ENCODE measurements at places on chromosomes 5 and 9.

- DNase-seq, result no peak
Observed at GRCh38 chr5:131589510-131590348, 45.3 kb downstream of the RAPGEF6 start.

DNA sequence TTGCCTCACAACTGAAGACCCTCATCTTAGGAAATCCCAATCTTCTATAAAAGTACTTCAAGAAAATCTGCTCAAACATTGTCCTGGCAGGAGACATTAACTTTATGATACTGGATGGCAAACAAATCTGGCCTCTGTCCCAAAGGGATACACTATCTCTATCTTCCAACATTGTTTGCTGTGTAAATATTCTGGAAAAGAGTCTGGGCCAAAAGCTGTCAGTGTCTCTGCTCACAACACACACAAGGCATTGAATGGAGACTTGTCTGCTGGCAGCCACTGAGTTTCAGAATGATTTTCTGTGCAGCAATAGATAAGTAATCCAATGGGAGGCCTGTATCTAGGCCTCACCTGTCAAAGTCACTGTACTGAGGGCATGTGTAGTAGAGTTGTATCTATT lies 471.1 kb downstream of the DMAC1 start:
- DNase-seq, result no peak

GRCh38 chr5:25688156-25688555 lies 1043.4 kb upstream of the CDH10 start:
- DNase-seq, result no peak

DNA sequence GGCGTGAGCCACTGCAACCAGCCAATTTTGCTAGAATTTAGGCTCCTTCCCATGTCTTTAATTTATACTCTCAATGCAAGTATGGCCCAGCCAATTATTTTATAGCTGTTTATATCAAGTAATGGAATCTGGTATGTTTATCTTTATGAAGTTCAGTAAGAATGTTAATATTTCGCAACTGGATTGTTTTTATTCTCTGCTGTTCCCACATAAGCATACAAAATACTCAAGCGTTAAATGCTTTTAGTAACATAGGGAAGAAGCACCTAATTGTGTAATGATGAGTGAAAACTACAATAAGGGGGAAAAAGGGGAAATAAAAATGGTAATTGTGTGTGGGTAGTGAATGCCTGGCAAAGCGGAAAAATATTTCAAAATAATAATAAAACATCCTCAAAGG lies 21.3 kb downstream of the PWWP2A start:
- no peak for DNase-seq

- DNase-seq, result no peak
Observed at GRCh38 chr5:107285772-107286171, 385.0 kb downstream of the EFNA5 start.

- no peak for DNase-seq
Observed at GRCh38 chr5:82257729-82258128, 20.4 kb downstream of the RPS23 start.

- DNase-seq, result no peak
Observed at GRCh38 chr5:171432583-171433351, 13.3 kb downstream of the FGF18 start.

GRCh38 chr5:91382530-91383026 lies 539 bp downstream of the ARRDC3 start:
- no peak for DNase-seq

DNA sequence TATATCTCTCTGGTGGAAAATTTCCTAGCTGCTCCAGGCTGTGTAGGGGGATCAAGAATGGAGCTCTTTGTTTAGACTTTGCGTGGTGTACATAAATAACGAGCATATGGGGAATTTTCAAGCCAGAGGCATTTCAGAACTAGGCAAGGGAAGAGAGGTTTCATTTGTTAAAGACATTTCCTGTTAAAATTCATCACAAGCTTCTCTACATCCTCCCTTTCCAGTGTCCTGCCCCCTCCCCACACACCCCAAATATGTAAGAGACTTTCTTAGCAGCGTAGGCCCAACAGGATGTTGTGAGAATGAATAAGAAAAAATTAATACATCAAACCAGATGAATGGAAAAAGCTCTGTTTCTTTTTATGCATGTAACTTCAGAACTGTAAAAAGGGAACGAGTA lies 150.3 kb downstream of the GPBP1 start:
- no peak for DNase-seq

DNA sequence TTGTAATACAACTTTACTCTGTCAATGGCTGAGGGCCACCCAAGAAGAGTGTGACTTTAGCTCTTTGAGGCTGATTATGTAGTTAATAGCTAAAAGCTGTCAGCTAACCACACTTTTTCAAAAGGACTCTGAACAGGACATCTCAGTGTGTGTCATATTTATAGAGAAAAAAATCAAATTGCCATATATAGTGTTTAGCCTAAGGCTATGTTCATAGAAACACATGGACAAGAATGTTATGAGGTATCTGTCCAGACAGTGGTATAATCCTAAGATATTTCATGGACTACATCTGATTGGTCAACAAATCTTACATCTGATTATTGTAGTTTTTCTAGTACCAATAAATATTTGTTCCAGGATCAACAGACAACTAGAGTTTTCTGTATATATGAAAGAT lies 42.1 kb upstream of the CDH18 start:
- no peak for DNase-seq

DNA sequence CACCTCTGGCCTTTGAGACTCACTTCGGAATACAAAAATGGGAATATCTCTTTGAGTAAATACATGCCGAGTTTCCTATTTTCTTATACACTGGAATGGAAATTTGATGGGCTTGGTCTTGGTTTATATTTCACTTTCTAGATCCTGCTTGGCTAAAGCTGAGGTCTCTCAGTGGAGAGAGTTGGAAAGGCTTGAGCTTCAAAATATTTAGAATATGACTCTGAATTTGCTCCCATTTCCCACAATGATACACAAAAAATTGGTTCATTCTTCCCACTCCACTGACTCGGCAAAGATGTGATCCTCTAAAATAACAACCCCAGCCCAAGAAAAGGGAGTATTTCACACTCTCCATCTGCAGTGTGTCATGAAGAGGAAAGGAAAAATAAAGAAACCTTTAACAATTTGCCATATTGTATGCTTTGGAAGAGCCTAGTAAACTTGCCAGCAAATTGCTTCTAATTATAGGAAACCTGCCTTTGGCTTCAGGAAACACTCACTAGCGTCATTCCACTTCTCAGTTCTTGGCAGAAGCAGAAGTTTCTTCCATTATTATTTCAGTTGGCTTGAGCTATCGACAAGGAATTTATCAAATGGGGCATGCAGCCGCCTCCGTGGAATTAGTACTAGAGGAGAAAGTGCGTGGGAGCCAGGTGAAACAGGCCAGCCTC lies 302.9 kb downstream of the NSG2 start:
- DNase-seq, result no peak

DNA sequence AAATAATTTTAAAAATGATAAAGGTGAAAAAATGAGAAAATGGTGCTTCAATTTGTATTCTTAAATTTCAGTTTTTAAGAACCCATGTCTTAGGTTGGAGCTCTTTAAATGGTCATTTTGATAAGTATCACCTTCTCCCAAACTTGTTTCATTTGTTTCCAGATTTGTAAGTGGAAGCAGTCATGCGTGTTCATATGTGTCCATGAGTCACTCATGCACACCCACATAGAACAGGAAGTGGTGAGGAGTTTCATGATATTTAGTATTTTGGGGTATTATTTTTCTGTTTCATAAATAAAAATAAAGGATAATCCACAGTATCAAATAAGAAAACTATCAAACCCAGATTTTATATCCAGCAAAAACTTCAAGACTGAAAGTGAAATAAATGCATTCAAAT lies 570.4 kb upstream of the ST8SIA4 start:
- DNase-seq, result no peak

DNA sequence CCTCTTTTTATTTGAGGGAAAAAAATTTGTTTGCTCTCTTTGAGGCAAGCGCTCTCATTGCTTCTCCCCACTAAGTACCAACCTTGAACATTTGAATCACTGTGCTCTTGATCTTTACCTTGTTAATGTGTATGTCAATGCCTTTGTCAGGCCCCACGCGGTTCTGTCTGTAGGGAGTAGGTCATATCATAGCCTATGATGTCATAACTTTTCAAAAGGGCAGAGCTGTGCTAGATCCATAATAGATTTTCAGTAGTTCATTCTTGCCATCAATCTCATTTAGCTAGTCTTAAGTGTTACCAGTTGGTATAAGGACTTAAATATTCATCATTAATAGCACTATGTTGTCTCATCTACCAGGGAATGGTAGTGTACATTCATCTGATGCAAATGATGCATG lies 56.6 kb downstream of the MAST4 start:
- DNase-seq, result no peak

DNA sequence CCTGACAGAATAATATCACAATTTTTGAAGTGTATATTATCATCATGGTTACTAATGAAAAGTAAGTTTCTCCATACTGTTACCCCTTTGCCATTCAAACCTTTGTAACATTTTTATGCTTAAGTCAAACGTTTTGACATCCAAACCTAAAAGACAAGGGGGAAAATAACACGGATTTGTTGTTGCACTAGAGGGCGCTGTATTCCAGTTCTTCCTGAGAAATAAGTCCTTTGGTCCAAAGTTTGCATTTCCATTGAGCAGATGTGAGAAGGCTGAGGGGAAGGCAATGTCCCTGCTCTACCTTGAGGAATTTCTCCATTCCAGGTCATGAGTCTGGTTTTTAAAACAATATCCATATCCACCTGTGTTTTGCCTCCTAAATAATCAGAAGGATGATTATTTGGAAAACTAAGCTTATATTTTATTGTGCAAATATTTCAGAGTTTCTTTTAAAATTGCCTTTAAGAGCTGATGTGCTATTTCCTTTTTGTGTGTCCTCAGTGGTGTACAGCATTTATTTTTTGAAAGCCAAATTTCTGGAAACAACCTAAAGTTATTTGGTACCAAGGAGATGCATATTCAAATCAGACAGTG lies 9.7 kb downstream of the LECT2 start:
- DNase-seq, result no peak

DNA sequence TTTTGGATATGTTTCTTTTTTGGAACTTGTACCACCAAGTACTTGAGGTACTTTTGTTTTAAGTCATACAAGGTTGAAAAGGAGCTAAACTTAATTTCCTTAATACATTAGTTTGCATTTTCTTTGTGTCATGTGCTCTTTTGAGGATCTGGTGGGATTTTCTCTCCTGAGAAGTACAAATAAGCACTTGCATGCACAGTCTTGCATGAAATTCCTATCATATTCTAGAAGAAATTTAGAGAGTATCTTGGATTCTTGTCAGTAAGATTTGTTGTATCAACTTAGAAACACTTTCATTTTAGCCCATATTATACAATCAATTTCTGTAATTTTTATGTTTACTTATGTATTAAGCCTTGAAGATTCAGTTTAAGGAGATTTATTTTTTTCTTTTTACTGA lies 64.9 kb downstream of the CCNH start:
- no peak for DNase-seq

GRCh38 chr5:159510282-159510681 lies 180.0 kb upstream of the IL12B start:
- DNase-seq, result no peak

GRCh38 chr5:116733991-116734975 lies 159.7 kb upstream of the SEMA6A start:
- DNase-seq, result no peak

DNA sequence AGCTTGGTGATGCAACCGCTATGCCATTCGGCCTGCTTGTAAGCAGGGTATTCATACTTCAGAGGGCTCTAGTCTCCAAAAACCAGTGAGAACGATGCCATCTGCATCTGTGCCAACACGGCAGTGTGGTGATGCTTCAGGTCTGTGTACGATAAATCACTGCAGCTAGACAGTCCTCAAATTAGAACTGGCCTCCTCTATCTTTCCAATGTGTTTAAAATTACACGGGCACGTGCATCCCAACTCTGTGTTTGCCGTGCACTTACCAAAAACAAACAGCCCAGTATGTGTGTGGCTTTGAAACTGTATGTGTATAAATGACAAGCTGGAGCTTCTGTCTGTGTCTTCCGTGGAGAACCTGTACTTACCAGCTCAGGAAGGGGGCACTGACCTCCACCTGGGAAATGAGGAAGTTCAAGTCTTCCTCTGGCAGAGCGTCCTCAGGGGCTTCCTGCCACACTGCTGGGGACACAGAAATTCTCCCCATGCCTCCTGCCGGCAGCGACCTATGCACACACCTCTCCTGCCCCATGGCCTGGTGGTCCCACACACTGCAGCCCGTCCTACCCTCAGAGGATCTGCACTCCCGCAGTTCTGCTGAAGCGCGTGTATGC lies 12.3 kb downstream of the MED10 start:
- DNase-seq, result no peak

- no peak for DNase-seq
Observed at GRCh38 chr5:40599676-40600075, 80.0 kb upstream of the PTGER4 start.

- DNase-seq, result no peak
Observed at GRCh38 chr5:87770601-87771121, 357.9 kb upstream of the CCNH start.

DNA sequence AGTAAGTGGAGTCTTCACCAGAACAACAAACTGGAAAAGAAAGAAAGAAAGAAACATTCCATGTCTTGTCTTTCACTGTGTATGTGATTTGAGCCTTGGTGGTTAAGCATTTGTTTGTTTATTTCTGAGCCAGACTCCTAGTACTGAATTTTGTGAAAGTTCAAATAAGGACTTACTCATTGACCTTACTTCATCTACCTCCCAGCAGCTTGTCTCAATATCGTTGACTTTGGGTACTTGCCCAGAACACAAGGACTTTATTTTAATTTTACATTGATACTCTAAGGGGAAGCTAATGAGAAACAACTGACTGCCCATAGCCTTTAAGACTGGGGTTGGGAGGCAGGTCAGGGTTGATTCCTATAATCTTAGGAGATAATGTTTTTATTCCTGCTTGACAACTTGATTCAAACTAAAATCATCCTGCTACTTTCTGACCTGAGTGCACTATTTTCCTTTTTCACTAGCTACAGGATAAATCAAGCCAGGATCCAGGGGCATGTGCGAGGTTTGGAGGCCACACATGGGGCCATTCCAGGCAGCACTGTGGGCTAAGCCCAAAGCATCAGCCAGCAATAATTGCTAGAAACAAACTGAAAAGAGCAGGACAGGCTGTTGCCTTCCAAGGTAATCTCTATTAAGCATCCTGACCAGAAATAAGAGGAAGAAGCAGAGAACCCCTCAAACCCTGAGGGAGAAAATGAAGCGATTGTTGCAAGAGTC lies 138.9 kb upstream of the RUSC2 start:
- DNase-seq, result no peak

- no peak for DNase-seq
Observed at GRCh38 chr5:19531374-19531952, 456.5 kb downstream of the CDH18 start.

GRCh38 chr5:17713301-17713700 lies 79.0 kb downstream of the TAF11L14 start:
- DNase-seq, result no peak

- DNase-seq, result no peak
Observed at GRCh38 chr5:11075035-11075805, 314.2 kb upstream of the DAP start.

DNA sequence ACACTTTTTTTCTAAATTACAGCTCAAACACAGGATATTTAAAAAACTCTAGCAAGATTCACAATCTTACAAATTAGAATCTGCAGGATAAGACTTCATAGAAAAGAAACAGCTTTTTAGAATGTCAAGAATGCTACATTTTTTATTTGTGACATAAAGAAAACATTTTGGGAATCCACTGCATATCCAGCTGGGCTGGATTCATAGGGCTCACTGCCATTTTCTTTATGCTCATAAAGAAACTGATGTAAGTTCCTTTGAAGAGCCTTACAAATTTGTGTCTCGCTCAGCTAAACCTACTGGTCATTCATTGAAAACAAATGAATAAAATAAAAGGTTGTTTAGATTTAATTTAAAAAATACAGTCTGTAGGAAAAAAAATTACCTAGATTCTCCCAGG lies 332.3 kb downstream of the TRPM3 start:
- no peak for DNase-seq
